Lung microvascular endothelial cell (primary cell): ENCODE measurements at places on chromosomes 16 and 17.

DNA sequence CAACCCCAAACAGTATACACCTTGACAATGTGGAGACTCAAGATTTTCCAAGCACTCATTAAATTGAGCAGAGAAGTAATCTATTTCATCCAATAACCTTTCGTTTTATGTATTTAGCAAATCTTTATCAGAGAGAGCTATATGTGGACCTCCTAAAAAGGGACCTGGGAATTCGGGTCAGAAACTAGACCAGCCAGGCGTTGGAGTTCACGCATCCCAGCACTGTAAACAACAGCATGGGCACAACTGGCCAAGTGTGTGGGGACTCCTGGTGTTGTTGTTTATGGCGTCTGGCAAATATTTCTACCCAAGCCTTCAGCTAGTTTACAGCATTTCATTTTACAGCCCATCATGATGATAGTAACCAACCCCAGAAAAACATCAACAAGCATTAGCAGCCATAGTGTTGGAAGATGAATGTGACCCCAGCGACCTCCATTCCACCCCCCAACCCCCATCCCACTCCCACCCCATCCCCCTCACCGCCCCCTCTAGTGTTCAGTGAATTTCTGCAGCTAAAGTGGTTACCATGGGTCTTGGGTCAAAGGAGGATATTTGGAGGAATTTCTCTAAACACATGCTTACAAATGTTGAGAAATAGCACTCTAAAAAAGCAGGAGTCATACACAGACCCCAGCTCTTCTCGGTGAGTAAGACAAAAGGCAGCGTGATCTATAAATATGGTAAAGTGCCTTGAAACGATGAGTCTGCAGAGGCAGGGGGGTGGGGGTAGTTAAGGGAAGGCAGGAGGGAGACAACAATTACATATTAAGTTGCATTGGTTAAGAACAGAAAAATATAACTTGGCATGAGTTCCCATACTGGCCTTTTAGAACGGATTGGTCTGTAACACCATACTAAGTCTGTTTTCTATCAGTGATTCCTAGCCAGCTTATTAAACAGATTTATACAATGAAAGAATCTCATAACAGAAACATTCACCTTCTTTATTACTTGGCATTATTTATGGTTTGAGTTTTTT, 91.4 kb upstream of the TBX2 start:
- no peak for DNase-seq

DNA sequence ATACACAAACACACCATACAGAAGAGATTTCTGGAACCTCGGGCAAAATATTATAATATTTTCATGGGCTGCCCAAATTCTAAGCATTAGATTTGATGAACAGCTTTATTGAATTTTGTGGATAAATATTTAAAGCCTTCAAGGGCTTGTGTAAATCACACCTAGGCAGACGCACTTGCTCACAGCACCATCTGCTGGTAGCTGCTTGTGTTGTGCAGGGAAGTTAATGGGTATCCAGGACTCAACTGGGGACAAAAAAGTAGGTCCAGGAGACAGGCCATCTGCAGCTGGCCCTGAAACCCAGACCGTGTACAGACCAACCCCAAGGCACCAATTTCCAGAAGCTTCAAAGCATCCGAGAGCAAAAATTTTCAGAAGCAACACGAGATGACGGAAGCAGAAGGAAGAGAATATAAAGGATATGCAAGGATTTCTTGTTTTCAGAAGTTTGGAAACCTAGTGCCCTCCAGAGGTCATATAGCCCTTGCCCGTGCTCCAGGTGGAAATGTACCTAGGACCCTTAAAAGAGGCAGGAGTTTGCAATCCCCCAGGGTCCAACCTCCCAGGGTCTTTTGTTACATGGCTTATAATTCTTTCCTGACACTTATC, 140.0 kb downstream of the CHD9NB start:
- DNase-seq, result peak; percentile 89

- peak; percentile 52 for DNase-seq
Observed at GRCh38 chr17:19805006-19805405, 56.9 kb upstream of the ALDH3A1 start.

DNA sequence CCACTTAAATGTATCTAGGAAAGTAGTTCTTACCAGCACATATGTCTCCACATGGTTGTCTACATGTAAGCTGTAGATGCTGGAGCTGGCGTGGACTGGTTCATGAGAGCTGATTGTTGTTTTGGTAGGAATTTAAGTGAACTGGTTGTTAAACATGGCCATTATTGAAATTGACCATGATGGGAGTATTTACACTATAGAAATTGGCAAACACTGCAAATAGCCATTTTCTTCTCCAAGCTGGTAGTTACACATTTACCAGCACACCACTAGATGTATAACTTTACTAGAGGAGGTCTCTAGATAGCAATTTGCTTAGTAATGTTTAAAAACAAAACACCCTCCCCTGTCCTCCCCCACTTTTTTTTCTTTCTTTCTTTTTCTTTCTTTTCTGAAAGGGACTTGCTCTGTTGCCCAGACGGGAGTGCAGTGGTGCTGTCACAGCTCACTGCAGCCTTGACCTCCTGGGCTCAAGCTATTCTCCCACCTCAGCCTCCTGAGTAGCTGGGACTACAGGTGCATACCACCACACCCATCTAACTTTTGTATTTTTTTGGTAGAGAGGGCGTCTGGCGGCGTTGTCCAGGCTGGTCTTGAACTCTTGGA, 24.2 kb downstream of the IGSF6 start:
- no peak for DNase-seq

DNA sequence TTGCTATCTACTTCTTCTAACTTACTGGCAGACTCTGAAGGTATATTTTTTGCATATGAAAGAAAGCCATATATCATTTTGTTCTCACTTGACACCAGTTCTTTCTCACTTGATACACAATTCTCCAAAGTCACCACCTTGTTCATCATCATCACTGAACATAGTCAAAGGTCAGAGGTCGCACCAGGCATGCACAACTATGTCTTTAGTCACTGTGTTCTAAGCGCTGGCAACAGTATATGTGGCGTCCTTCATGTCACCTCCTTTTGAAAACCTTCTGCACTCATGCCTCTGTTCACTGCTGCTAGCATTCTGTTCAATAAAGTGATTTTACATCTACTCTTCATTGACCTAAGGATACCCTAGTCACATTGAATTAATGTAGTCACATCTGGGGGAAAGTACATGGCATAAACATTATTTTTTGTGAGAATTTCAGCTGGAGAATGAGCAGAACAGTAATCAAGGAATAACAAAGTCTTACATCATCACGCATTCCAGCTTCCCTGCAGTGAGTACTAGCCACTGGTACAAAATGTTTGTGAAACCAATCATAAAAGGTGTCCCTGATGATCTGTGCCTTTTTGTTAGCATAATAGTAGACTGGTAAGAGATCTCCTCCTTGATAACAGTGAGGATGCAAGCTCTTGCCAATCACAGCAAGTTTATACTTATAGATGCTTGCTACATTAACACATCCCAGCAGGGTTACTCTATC, 20.5 kb upstream of the TBX4 start:
- DNase-seq, result no peak

DNA sequence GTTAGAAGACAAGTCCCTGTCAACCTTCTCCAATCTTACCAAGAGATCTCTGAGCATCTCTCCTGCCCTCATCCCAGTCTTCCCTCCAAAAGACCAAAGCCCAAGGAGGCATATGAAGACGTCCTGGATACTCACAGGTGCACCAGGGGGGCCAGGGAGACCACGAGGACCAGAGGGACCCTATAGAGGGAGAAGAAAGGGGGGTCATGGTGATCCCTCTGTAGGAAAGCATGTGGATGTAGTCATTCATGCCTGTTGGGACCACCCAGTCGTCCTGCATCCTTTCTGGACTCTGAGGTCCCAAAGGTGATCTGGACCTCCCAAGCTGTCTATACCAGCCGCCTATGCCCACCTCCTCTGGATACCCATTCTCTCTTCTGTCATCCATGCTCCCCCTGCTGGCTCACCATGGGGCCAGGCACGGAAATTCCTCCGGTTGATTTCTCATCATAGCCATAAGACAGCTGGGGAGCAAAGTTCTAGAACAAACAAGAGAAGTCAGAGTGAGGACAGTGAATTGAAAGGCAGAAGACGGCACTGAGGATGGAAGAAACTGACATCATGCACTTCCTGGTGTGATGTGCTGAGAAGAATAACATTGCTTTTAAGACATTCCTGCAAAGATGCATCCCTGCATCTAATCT, 3.3 kb downstream of the COL1A1 start:
- peak; percentile 68 for DNase-seq

GRCh38 chr17:81396722-81397313, 1.6 kb downstream of the BAHCC1 start:
- DNase-seq, result peak; percentile 70

DNA sequence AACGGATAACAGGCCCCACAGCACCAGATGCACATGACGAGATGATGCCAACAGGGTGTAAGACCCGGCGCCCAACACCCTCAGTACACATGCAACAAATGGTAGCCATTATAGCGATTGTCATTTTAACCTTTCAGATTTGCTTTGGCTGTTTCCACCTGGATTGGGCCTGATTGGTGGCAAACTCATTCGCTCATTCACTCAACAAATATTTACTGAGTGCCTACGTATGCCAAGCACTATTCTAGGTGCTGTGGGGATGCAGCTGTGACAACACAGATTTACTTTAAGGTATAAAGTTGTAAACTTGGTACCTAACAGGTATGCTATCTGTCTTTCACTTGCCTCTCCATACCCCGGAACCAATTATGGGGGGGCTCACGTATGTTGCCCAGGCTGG, 66.8 kb downstream of the SRCIN1 start:
- DNase-seq, result no peak

- DNase-seq, result no peak
Observed at GRCh38 chr16:72836181-72836580, 211.7 kb downstream of the ZFHX3 start.

DNA sequence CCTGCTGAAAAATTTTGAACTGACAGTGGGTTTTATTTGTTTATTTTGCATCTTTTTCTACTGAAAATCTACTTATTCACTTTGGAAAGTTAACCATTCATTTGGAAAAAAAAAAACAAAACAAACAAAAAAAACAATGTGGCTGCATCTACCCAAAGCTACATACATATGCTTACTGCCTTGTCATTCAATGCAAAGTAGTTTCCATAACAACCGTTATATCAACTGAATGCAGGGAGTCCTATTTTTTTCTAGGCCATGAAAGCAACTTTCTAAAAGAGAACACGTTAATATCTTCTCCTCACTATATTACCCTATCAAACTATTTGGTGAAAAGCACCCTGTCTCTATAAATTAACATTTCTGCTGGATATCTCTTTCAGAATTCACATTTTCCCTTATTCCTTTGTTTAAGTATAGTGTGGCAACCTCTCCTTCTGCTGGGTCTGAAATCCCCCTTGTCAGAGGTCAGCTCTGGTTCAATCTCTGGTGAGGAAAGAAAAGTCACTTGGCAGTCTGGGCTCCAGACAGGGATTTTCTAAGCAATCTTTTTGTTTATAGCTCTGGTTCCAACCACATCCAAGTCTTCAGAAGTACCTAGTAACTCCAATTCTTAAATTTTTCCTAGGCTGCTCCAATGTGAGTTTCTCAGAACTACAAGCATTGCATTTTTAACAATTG, 528.4 kb upstream of the TOM1L1 start:
- no peak for DNase-seq

DNA sequence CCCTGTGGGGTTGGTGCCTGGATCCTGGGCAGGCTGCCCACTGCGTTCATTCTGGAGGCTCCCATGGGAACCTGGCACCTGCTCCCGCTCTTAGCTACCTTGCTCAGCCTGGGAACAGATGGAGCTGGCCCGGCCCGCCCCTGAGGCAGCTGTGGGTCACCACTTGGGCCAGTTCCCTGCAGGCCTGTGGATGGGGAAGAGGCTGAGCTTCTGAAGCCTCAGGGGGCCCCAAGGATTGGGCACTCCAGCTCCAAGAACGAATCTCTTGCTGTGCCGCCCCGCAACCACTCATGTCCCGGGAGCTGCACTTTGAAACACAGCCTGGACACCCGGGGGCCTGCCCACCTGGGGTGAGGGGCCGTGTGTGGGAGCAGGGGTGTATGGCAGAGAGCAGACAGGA, 37.7 kb downstream of the BAHCC1 start:
- no peak for DNase-seq

- DNase-seq, result no peak
Observed at GRCh38 chr17:14330492-14330962, 29.6 kb downstream of the HS3ST3B1 start.

DNA sequence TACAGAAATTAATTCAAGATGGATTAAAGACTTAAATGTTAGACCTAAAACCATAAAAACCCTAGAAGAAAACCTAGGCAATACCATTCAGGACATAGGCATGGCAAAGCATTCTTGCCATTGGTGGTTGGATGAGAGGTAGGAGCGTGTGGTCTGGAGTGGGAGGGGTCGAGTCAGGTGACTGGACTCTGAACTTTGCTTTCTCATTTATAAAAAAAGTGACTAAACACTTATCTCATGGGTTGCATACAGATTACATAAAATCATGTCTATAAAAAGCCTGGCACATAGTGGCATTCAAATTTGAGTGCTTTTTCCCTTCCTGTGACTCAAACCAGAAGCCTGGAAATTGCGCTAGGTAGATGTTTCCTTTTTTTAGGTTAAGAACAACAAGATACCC, 159.7 kb upstream of the SHISA6 start:
- DNase-seq, result no peak

DNA sequence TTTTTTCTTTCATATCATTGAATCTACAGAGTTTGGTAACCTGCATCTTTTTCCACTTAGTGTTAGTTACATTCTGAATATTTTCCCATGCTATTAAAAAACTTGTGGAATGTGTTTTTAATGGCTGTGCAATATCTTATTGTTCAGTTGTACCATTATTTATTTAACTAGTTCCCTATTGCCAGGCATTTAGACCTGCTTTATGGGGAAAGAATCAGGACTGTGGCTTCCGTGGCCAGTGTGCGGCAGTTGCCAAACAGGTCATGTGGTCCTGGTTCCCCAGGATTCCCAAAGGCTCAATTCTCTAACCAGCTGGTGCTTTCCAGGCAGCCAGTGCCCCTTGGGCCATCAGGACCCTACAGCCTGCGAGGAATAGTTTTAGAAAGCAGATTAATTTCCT, 30.8 kb downstream of the NDEL1 start:
- DNase-seq, result no peak

- peak; percentile 22 for DNase-seq
Observed at GRCh38 chr17:28563475-28563874, 7.8 kb downstream of the PIGS start.

- DNase-seq, result no peak
Observed at GRCh38 chr17:45388604-45389325, 43.9 kb downstream of the ARHGAP27 start.

DNA sequence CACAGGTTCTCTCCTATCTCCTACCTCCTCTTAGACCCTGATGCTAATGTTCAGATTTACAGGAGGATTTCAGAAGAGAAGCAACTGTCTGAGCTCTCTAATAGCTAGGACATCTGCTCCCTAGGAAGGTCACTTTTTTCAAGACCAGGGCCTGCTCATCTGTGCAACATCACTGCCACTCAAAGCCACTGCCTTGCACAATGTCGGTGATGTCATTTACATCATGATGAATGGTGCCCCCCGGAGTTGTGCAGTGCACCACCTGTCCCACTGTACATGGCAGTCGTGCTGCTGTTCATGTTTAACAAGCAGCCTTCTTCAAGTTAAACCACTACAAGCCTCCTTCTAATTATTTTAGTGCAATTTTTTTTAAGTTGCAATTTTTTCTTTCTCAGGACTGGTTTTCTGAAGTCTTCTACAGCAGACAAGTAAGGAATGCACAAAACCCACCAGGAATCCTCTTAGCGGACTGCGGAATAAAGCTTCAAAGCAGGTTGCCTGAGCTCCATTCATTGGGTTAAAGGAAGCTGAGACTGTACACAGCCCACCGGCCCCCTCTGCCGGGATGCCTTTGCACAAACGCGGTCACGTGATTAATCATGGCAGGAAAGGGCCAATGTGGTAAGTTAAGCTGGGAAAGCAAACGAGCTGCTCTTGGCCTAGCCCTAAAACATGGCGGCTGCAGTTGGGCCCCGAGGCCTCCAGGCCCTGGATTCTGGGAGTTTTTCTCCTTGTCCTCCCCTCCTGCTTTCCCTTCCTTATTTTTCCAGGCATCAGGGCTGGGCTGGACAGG, 74.1 kb downstream of the MYH11 start:
- peak; percentile 41 for DNase-seq
